ENCODE measurements at places on chromosomes 7 and 10. TPM values are rescaled to one million over a fixed set of nuclear protein-coding genes. Genes with fewer than 3 reads are reported as not detected.

- H3K36me3 ChIP-seq, result peaks cover 1% of the 10 kb centered on the region
- no peak overlapping the region for H3K4me3 ChIP-seq
- H3K27ac ChIP-seq, result no peak overlapping the region
Observed at GRCh38 chr10:79215531-79215930, 131.7 kb upstream of the PPIF start.

- no peaks in the 10 kb centered on the region for H3K36me3 ChIP-seq
- no peaks in the 10 kb centered on the region for H3K4me1 ChIP-seq
- no peak overlapping the region for H3K27ac ChIP-seq
- H3K4me3 ChIP-seq, result no peak overlapping the region
Observed at GRCh38 chr10:26057466-26057865, 123.4 kb downstream of the MYO3A start.

The VIPR2 gene
- 0.09 TPM for total RNA-seq

DNA sequence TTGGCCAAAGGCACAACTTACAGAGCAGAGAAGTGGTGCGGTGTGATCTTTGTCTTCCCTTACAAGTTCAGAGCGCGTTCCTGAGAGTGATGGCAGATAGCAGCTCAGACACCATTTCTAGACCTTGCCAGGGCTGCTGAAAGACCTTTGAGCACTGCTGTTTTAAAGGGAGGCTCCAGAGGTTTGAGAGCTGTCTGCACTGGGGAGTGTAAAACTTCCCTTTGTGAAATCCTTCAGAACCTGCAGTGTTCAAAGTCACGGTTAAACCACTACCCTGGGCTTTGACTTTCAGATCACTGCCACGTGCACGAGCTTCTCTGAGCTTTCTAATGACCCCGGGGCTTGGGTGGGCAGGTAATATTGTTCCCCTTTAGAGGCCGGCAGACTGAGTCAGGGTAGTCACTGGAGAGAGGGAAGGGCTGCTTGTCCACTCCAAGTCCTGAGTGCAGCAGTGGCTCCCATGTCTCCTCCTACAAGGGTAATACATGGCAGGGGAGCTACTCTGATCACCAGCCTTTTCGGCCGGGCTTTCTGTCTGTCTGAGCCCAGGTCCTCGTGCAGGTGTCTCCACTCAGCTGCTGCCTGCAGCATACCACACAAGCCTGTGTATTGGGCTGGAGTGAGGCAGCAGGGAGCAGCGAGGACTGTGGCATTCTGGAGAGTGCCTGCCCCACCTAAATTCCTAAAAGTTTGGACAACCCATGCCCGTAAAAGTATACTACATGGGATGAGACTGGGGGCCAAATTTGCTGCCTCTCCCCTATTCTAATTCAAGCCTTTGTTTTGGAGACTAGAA lies 63.3 kb downstream of the ZMIZ1 start:
- DNase-seq, result no peak
- H3K4me3 ChIP-seq, result no peak overlapping the region
- peaks cover 17% of the 10 kb centered on the region for H3K4me1 ChIP-seq
- H3K36me3 ChIP-seq, result no peaks in the 10 kb centered on the region
- no peak overlapping the region for H3K27ac ChIP-seq
- H3K27me3 ChIP-seq, result no peaks in the 10 kb centered on the region

The CEP55 gene
- 44.6 TPM for total RNA-seq
